ENCODE measurements at places on chromosomes 2 and 18.

GRCh38 chr2:239663364-239663924 lies 262.6 kb upstream of the HDAC4 start:
- DNase-seq, result no peak

GRCh38 chr2:203500951-203501350 lies 34.1 kb downstream of the RAPH1 start:
- DNase-seq, result no peak

GRCh38 chr2:11344342-11344955 lies at the start of gene ROCK2:
TSS of gene ROCK2 (minus strand) at chr2:11344636. CDS start at chr2:11344136, 500 bp downstream.
- peak; percentile 70 for DNase-seq

DNA sequence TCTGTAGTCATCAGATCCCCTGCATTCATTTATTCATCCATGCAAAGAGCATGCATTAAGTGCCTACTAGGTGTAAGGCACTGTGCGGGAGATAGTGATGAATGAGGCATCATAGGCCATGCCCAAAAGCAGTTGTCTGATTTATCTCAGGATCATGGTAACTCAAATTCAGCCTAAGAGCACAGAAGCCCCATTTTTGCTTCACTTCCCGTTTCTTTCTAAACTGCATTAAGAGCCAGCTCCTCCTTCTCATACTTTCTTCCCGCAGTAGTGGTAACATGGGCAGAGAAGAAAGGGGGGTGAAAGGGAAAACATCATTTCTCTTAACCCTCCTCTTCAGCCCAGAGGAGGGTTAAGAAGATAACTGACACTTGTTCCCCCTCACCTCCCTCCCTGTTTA lies 2.9 kb downstream of the GPR45 start:
- no peak for DNase-seq

DNA sequence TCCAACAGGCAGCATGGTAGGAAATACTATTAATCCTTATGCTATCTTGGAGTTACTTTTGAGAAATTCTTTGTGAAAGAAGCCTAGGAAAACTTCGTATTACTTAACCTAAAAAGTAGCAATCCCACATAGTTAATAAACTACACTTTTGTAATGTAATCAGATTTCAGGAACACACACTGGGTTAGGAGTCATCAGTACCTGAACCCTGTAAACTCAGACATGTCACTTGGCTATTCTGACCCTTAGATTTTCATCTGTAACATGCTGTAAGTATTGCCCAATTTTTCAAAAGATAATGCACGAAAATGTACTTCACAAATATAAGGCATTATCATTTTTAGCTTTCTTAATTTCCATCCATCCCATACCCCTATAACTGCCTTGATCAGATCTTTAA lies 39.0 kb downstream of the KIDINS220 start:
- DNase-seq, result no peak

- DNase-seq, result no peak
Observed at GRCh38 chr2:219733746-219734145, 106.3 kb downstream of the SLC4A3 start.

- no peak for DNase-seq
Observed at GRCh38 chr2:197241153-197241552, 69.4 kb downstream of the ANKRD44 start.

DNA sequence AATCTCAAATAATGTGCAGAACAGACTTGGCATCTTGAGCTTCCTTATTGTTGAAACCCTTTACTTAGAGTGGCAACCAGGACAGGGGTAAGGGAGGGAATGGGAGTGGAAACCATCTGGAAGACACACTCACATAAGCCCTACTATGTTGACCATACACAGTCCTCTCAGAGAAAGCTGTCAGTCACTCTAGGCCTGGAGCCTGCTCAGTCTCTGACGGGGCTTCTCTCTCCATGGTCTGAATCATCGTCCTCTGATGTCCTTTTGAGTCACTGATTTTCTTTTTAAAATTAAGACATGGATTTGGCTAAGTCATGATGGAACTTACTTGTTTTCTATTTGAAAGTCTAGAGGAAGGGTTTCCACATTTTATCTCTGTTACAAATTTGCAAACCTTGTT lies 74.0 kb downstream of the MYO1B start:
- DNase-seq, result no peak

GRCh38 chr2:47034973-47035609 lies 119.5 kb upstream of the MCFD2 start:
- no peak for DNase-seq

DNA sequence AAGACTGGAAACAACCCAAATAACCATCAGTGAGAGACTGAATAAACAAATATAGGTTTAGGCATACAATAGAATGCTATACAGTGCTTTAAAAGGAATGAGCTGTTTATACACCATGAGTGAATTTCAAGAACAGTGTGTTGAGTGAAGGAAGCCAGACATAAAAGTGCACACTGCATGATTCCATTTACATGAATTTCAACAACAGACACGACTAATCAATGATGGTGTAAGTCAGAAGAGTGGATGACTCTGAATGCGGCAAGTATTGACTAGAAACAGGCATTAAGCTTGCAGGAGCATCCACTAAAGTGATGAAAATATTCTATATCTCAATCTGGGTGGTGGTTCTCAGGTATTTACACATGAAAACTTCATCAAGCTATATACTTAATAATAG lies 142.7 kb upstream of the SLC39A10 start:
- DNase-seq, result no peak

- DNase-seq, result no peak
Observed at GRCh38 chr2:161102770-161103450, 57.3 kb upstream of the TANK start.

GRCh38 chr2:25056098-25056821 lies 14.4 kb downstream of the EFR3B start:
- DNase-seq, result no peak

DNA sequence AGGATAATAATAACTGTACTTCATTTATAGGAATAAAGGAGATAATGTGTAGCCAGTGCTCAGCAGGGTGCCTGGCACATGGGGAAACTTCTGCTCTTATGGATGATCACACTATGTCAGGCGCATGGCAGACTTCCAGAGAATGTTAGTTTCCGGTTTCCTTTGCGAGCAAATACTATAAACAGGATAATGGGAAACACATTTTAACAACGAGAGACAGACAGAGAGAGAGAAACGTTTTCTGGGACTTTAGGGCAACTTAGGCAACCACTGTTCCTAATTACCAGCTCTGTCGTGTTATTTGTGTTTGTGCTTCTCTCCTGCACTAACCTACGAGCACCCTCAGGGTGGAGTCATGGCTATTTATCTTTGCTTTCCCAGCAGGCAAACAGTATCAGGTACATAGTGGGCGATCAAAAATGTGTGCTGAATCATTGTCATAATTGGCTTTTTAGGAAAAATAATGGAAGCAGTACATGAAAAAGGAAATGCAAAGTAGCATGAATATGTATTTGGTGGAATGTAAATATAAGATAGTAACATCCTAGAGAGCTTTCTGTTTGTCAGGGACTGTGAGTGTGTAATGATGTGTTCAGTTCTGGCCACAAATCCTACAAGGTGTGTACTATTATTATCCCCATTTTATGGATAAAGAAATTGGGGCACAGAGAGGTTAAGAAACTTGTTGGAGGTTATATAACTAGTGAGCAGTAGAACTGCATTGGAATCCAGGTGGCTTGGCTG lies 36.8 kb upstream of the IGFBP2 start:
- no peak for DNase-seq

- DNase-seq, result no peak
Observed at GRCh38 chr2:26959331-26959730, 11.1 kb upstream of the MAPRE3 start.

- DNase-seq, result no peak
Observed at GRCh38 chr2:144456680-144457079, 63.2 kb downstream of the ZEB2 start.

- DNase-seq, result no peak
Observed at GRCh38 chr2:181646415-181646987, 10.4 kb downstream of the CERKL start.

GRCh38 chr2:183078163-183078463 lies 434 bp upstream of the DUSP19 start:
- DNase-seq, result no peak

DNA sequence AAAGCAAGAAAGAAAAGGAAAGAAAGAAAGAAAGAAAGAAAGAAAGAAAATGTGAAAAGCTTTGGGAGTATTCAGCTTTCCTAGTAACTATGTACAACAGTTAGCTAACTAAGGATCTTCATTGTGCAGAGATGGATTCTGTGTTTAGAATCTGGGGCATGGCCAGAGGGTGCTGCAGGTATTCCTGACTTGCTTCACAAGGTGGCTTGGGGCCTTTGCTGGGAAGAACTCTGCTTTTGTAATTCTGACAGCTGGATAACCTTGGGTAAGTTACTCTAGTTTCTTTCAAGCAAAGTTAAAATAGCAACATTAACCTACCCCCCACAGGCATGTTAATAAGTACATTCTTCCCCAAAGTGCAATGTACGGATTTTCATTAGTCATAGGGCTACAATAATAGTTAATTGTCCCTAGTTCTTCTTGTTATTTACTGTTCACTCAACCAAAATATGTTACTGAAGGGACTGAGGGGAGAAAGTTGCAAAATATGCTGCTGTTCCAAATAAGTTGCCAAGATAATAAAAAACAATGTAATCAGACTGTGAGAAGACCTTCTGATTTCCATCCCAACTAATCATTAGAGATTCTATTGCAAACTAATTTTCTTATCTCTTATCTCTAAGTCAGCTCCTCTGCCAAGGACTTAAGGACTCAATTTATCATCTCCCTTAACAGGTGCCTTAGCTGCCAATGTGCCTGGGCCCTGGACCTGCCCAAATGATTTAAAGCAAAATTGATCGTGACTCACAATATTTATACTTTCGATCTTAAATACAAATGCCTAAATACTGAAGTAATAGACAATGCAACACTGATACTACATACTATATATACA lies 50.3 kb downstream of the SERPINB8 start:
- DNase-seq, result no peak

All from GM12892 (cell line).